ENCODE measurements at places on chromosomes 16 and 17. TPM values are rescaled to one million over a fixed set of nuclear protein-coding genes. Genes with fewer than 3 reads are reported as not detected.

DNA sequence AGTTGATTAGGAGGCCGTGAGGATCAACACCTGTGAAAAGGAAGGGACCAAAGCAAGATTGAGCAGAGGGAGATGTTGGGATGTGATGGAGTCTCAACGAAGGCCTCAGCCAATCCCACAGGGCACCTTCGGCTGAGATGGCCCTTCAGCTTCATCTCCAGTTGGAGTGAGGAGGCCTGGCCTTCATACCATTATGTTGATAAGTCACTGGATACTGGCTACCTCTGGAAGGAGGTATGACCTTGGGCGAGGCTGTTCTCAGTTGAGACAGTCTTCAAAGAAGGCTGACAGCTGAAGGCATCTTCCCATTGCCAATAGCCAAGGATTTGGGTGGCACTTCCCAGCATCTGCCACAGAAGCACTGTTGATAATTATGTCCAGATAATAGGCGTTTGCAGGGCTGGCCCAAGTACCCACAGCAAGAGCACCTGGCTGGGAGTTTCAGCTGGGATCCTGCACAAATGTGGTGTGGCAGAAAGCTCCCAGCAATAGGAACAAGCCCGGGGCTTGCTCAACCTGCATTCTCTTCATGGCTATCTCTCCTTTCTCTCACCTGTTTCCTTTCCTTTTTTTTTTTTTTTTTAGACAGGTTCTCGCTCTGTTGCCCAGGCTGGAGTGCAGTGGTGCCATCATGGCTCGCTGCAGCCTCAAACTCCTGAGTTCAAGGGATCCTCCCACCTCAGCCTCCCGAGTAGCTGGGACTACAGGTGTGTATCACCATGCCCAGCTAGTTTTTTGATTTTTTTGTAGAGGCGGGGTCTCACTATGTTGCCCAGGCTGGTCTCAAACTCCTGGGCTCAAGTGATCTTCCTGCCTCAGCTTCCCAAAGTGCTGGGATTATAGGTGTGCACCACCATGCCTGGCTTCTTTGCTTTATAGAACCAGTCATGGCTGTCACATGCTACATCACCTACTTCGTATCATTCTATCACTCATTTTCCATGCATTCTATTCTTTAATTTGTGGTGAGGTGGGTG lies 18.2 kb upstream of the MAP3K14 start:
- no peak for DNase-seq

DNA sequence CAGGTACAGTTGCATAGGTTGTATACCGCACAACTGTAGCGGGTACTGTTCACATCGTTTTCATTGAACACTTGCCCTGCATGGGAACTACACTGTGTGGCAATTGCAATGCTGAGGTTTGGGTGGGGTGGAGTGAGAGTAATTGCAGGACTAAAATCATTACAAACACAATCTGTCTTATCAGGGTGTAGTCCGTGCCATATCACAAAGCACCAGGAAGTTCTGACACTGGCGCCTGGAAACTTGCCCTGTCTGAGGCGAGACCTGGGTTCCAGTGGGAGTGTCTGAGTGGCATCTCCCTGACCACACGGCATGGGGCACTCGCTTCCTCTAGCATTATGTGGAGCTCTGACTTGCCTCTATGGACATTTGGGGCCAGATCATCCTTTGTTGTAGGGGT lies 153.4 kb downstream of the RGS9 start:
- no peak for DNase-seq

GRCh38 chr17:27939474-27940465 lies 46.6 kb upstream of the LYRM9 start:
- no peak for DNase-seq

GRCh38 chr16:49081554-49081953 lies 200.1 kb downstream of the CBLN1 start:
- peak; percentile 25 for DNase-seq

DNA sequence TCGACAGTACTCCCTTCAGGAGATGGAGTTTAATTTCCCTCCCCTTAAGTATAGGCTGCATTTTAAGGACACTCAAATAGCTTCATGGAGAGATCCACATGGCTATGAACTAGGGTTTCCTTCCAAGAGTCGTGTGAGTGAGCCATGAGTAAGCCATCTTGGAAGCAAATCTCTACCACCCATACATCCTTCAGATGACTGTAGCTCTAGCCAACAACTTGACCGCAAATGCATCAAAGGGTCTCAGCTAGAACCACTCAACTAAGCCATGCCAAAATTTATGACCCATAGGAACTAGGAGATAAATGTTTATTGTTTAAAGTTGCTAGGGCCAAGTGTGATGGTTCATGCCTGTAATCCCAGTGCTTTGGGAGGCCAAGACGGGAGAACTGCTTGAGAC lies 43.4 kb downstream of the METTL16 start:
- DNase-seq, result no peak

GRCh38 chr16:46568472-46569230 lies 52.5 kb downstream of the SHCBP1 start:
- DNase-seq, result no peak

- no peak for DNase-seq
Observed at GRCh38 chr17:4944554-4945175, 3.7 kb downstream of the PFN1 start.

DNA sequence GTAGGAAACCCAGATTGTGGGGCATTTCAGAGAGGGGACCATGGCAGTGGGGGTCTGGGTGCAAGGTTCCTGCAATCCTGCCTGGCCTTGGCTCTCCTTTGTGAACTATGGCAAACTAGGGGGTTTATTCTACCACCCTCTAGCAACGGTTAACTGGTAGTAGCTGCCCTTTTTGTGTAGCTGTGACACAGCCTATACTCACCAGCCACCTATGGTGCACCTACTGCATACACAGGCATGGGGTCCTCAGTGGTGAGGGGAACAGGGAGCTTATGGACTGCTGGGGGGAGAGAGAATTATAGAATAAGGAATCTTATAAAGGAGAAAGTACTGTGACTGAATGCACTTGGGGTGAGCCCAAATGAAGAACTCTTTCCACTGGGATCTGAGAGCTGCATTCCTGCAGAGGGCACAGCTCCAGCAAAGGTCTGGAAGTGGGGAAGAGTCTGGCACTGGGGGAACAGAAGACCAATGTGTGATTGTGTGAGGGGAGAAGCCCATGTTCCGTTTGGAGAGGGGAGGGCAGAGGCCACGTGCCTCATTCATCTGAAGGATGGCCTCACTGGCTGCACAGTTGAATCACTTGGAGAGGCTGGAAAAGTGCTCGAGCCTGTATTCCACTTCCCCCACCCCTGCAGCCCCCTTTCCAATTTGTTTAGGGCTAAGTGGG lies 2.1 kb downstream of the MT1X start:
- DNase-seq, result no peak

GRCh38 chr16:79062821-79063220 lies 537.7 kb downstream of the MAF start:
- no peak for DNase-seq

GRCh38 chr17:4004517-4005295 lies 40.5 kb upstream of the ATP2A3 start:
- DNase-seq, result no peak

DNA sequence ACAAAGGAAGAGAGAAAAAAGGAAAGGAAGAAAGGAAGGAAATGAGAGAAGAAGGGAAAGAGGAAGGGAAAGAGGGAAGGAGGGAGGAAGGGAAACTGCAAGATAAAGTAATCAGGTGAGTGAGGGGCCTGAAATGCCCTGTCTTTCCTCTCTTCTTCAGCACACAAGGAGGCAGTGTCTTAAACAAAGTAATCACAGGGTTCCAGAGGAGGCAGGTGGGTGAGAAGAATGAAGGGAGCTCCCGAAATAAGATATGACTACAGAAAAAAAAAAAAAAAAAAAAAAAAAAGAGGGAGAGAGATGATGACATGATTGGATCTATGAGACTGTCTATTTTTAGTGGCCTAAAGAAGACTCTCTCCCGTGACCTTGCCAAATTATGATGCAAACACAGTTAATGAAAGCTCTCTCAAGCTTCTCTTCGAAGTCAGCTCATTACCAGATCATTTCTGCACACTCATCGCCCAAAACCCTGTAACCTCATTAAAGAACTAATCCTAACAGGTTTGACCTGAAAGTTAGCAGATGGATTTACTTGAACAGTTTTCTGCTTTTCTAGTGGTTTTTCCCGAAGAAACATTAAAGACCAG lies 53.6 kb downstream of the CDH11 start:
- no peak for DNase-seq

GRCh38 chr17:78474614-78475146 lies 96.2 kb downstream of the PGS1 start:
- DNase-seq, result no peak

The RASD1 gene
- 1.2 TPM for total RNA-seq

The NDUFAB1 gene
- total RNA-seq, result 59.4 TPM

The DNAI2 gene
- not detected for total RNA-seq

The CDT1 gene
- 5.6 TPM for total RNA-seq

The HSD17B2 gene
- total RNA-seq, result not detected

The MYH10 gene
- total RNA-seq, result 99.6 TPM

The HOXB5 gene
- total RNA-seq, result not detected

The ZNF207 gene
- 153 TPM for total RNA-seq

The ASB16 gene
- total RNA-seq, result not detected

The INCA1 gene
- 0.89 TPM for total RNA-seq

Data from osteocyte (in vitro differentiated cells).